ENCODE measurements at places on chromosomes 6 and 20.

GRCh38 chr20:61912665-61913422 lies 152.8 kb downstream of the TAF4 start:
- DNase-seq = no peak

- DNase-seq = no peak
Measured at GRCh38 chr20:53654932-53655624, 61.4 kb upstream of the ZNF217 start.

GRCh38 chr20:49386848-49387580 lies 95.5 kb downstream of the KCNB1 start:
- no peak for DNase-seq

- no peak for DNase-seq
Measured at GRCh38 chr6:86148586-86148985, 505.9 kb upstream of the SYNCRIP start.

DNA sequence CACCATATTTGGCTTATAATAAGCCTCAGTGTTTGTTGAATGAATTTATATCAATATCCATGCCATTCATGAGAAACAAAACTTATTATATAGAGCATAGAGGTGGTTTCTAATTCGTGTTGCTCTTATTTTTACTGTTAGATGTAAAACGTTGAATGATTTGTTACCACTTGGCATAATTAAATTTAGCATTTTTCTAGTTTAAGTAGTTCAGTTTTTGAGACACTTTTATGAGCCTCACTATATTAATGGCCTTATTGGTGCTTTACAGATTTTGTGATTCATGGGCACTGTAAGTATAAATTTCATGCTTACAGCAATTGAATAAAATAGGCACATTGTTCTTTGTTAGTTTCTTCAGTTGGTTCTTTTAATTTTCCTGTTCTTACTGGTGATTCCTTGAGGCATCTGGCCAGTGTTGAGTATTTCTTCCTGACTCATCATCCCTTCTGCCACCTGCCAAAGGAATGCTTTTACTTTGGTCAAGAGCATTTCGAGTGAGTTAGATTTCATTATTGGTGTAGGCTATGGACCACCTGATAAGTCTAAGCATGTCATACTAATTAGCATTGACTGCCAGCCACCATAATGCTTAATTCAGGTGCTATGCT lies 34.8 kb downstream of the CDKAL1 start:
- DNase-seq = peak; percentile 20

DNA sequence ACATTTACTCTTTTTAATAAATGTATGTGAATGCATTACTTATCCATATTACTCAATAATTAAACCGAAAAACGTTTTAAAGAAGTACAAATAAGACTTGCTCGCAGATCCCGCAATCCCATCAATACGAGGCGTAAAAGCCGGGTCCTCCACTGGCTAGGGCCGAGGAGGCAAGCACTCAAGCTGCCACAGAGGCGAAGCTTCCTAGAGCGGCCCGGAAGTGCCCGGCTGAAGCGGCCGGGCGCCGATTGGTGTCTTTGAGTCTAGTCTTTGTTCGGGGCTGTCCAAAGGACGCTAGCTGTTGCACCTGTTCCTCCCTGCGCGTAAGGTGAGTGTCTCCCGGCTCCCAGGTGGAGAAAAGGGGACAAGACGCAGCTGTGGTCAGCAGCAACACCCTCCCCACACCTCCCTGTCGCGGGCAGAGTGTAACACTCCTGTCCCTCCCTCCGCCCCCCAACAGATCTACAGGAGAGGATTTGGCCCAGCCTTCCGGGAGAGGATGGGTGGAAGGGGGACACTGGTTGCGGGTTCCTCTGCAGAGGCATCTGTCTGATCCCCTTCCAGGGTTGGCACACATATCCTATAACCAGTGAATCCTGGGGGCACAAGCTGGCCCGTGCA lies at the start of gene ZSCAN16:
Gene ZSCAN16 (plus strand): TSS at position 260 of the 621 bp plus-strand sequence. CDS start 835 bp downstream, outside the sequence.
- DNase-seq = peak; percentile 85

DNA sequence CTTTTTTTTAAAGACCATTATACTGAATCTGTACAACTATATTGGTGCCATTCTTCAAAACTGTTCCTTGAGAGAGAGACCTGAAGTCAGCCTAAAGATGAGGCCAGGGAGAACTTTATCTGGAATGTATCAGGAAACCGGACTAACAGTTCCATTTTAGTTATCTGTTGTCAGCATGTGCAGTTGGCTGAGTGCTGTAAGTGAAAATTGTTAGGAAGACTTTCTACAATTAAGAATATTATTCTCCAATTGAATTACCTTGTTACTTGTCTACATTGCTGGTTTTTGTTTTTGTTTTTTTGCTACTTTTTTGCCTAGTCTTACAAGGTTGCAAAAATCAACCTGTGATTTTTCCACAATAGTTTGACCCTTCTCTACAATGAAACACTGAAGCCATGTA lies 7.5 kb downstream of the CEP57L1 start:
- no peak for DNase-seq

DNA sequence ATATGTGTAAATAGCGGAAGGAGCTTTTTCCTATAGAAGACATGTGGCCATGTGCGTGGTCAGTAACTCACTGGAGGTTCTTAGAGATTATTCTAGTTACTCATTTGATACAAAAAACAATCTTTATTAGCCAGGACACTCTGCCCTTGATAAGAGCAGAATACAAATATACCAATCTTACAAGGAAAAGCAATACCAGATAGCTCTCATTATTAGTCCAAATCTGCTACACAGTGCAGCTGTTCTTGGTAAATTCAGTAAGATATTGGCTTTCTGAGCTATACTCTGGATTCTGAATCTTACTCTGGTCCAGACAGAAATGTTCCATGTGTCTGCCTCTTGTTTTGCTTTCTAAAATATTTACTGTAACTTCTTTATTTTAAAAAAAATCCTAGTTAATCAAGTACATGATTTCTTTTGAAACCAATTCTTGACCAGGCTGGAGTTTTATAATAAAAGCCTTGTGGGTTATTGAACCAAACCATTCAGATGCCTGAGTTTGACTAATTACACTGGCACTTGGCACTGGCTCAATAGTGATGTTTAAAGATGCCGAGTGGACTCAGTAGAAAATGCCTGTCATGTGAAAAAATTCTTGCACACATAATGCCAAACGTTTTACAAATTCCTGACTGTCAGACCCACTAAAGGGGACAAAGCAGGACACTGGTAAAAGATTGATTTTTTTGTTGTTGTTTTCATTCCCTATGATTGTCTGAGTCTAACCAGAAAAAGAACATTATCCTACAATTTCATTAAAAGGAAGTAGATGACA lies 242.8 kb upstream of the TCF21 start:
- DNase-seq = peak; percentile 81

GRCh38 chr6:110378552-110378951 lies 20.4 kb upstream of the METTL24 start:
- DNase-seq = no peak

GRCh38 chr6:128605961-128606360 lies 85.6 kb upstream of the PTPRK start:
- peak; percentile 48 for DNase-seq

DNA sequence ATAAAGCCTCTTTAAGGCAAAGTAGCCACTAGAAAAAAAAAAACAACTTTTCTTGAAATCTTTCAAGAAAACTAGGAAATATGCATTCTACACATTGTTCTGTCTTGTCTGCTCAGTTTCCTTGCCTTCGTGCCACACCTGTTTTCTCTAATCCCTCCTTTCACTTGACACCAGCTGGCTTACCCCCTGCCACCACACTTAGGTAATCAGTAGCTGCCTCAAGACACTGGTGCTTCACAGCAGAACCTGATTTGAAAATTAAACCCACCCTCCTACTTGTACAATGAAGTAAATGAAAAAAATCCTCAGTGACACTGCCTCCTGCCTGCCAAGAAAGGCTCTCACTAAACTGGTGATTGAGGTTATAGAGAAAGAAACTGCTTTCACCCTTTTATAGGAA lies 45.8 kb upstream of the SCML4 start:
- no peak for DNase-seq

GRCh38 chr6:19028201-19028600 lies 641.1 kb downstream of the RNF144B start:
- no peak for DNase-seq

- DNase-seq = no peak
Measured at GRCh38 chr6:106972500-106972899, 2.0 kb downstream of the CD24 start.

DNA sequence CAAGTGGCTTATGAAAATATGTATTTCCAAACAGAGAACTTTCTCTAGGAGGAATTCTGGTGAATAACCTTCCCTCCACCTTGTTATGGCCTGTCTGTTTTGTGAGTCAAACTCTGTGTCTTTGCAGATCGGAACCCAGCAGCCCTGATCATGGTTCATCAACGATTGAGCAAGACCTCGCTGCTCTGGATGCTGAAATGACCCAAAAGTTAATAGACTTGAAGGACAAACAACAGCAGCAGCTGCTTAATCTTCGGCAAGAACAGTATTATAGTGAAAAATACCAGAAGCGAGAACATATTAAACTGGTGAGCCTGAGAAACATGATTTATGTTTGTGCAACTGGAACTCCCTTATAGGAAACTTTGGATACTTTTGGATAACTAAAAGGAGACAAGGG lies 294.5 kb upstream of the PLCB4 start:
- DNase-seq = no peak

DNA sequence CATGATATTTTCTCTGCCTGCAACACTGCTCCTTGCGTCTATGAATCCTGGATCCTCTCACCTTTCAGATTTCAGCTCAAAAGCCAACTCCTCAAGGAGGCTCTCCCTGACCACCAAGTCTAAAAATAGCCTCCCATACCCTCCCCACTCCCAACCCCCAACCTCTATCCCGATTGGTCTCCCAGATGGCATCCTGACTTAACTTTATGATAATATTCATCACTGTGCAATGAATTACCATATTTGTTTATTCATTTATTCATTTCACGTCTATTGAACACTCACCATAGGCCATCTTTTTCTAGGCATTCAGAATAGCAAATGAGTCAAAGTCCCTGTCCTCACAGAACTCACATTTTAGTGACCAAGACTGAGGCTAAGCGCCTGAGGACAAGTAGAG lies 42.6 kb upstream of the NFATC2 start:
- DNase-seq = no peak

DNA sequence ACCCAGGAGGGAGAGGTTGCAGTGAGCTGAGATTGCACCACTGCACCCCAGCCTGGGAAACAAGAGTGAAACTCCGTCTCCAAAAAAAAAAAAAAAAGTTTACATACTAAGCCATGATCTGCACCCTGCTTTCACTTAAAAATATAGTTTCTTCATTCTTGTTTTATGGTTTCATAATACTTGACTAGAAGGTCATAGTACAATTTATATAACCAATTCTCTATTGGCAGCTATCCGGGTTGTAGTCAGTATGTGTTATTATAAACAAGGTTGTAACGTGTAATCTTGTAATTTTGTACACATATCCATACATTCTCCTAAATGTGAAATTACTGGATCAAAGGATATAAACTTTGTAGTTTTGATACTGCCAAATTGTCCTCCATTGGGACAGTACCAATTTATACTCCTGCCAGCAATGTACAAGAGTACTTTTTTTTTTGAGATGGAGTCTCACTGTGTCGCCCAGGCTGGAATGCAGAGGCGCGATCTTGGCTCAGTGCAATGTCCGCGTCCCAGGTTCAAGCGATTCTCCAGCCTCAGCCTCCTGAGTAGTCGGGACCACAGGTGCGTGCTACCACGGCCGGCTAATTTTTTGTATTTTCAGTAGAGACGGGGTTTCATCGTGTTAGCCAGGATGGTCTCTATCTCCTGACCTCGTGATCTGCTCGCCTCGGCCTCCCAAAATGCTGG lies 144.8 kb downstream of the GJA10 start:
- DNase-seq = no peak

DNA sequence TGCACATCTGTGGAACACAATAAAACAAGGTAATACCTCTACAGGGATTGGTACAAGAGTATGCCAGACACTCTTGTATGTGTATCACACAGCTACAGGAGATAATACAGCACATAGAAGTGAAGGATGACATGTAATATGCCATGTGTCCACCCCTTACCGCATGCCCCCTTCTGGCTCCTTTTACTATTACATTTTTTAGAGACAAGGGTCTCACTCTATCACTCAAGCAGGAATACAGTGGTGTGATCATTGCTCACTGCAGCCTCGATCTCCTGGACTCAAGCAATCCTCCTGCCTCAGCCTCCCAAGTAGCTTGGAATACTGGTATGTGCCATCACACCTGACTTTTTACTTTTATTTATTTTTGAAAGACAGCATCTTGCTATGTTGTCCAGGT lies 4.2 kb upstream of the NCR3 start:
- DNase-seq = no peak

DNA sequence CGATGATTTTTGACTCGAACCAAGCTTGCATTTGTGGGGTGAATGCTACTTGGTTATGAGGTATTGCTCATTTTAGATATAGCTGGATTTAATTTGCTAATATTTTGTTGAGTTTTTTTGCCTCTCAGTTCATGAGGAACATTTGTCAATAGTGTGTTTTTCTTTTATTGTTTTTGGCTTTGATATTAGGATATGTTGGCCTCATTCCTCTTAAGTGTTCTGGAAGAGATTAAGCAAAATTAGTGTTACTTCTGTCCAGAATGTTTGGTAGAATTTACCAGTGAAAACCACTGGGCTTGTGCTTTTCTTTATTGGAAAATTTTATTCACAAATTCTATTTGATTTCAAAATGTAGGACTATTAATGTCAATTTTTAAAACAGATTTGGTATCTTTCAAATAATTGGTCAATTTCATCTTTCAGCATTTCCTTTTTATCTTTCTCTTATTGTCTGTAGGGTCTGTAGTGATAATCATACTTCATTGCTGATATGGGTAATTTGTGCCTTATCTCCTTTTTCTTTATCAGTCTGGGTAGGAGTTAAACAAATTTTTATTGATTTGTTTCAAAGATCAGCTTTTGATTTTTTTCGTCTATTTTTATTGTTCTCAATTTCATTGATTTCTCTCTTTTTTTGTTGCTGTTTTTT lies 14.1 kb downstream of the AIG1 start:
- no peak for DNase-seq

DNA sequence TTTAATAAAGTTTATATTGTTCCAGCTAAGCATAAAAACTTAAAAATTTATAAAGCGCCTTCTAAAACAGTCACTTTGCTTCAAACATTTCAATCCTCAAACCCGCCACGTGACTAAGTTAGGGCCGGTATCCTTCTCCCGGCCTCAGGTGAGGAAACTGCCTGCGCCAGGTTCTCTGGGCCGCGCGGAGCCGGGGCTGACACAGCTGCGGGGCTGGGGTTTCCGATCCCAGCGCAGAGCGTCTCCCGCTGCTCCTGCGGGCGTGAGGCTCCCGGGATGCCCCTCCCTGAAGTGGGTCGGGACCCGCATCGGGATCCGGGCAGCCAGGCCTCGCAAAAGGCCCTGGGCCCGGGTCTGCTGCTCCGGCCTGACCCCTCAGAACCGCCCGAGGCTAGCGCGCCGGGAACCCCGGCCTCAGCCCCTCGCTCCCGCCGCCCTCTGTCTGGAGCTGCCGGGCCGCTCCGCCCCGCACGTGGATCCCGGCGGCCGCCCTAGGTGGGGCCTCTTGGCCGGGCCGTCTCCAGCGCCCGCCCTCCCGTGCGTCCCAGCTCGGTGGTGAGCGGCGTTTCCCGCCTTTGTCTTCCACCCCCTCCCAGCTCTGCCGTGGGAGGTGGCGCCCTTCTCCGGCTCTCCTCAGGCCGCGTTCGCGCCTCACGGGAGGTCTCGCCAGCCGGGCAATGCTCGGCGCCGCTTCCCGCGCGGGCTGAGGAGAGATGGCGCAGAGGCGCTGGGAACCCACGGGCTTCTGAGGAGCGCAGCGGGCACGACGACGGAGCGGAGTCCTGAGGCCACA lies 267.9 kb downstream of the DLL1 start:
- no peak for DNase-seq

Data from fibroblast of the aortic adventitia (primary cell).